ENCODE measurements at places on chromosomes 3 and 15.

- DNase-seq: no peak
Observed at GRCh38 chr3:9097495-9097894, 134.2 kb upstream of the RAD18 start.

DNA sequence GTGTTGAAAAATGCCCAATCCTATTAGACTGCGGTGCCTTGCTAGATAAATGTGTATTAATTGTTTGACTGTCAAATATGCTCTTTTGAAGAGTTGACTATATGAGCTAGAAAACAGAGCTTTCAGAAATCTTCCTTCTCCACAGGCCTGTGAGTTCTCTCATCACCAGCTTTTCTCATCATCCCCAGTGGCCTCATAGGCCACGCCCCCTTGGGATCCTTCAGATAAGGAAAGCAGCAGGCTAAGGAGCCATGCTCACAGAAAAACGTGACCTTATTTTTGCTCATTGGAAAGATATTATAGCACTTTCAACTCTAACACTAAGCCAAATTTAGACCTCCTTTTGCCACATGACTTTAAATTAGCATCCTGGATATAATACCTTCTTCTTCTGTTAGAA is 514.4 kb upstream of the ARRDC4 start:
- no peak for DNase-seq

- DNase-seq: no peak
Observed at GRCh38 chr3:29871087-29871486, 590.2 kb downstream of the RBMS3 start.

DNA sequence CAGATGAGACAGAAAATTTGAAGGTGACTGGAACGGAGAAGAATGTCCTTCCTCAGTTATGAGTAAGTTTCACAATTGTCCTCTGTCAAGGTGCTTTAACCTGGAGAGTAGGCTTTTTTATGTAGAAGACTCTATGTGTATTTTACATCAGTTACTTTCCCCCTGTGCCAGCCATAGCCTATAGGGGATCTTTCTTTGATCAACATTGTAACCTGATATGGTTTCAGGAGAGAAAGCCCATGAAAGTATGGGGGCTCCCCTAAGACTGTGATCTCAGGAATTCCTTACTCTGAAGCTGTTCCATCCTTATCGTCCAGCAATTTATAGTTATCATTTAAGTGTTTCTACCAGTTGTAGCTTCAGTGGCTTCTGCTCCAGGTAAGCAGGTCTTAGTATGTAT is 1076.3 kb upstream of the EPHA6 start:
- no peak for DNase-seq

DNA sequence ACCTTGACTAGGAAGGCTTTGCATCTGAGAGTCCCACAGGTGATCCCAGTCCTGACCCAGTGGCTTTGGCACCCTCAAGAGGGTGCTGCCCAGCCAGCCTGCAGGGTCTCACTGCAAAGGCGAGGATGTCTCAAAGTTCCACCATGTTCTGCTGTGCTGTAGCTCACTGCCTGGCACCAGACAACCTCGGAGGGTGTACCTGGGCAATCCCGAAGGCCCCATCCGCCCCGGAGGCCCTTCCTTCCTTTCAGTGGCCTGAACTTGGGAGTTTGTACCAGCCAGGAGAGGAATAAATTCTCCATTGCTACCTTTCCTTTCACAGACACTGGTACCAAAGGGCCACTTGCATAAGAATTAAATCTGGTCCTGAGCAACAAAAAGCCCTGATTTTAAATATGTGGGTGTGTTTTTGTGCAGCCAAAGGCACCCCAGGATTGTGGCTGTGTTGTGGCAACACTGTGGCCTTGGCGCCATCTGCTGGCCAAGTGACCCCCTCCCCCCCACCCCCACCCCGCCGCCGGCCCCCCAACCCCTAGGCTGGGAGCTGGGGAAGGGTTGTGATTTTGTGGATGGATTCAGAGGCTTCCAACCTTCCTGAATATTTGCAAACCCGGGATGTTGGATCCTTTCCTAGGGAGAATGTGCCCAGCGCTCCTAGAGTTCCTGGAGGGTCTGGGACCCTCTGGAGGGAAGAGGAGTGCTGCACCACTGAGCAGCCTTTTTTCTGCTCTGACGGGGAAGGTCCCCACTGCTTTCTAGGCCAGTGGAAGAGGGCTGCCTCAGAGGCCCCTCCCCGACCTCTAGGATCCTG is 9.7 kb upstream of the PTPN23 start:
- peak; percentile 30 for DNase-seq

DNA sequence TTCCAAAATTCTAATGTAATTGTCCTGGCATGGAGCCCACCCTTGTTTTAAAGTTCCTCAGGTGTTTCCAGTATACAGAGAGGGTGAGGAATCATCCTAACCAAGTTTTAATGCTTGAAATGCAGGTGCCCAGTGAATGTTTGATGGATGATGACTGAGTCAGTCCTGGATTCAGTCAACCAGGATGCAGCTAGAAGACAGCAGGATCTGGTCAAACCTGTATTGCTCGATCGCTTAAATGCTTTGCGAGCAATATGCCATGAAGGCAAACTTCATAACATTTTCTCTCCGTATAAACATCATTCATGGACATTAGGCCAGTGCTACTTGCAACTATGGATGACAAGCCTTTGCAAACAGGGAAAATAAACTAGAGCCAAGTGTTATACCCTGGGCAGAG is 591.2 kb downstream of the RSL24D1 start:
- no peak for DNase-seq

- DNase-seq: no peak
Observed at GRCh38 chr15:75428152-75428551, 23.3 kb downstream of the SIN3A start.

- DNase-seq: no peak
Observed at GRCh38 chr3:47496892-47497291, 16.6 kb downstream of the ELP6 start.

DNA sequence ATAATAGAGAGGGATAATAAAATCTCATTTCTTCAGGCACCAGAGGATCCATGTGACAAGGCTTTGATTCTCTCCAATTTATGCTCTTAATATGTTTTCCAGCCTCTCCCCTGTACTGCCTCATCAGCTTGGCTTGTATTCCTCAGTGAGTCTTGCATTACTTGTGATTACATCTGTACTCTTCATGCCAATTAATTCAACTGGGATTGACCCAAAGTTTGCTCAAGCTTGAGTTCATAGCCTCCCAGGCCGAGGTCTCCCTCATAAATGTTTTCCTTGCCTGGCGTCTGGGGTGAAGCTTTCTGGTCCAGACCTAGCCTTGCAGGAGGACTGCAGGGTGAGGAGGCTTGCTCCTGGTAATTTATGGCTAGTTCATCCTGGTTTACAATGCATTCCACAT is 146.9 kb downstream of the CHST2 start:
- DNase-seq: no peak

- DNase-seq: peak; percentile 22
Observed at GRCh38 chr3:183278479-183279088, 25.5 kb downstream of the B3GNT5 start.

DNA sequence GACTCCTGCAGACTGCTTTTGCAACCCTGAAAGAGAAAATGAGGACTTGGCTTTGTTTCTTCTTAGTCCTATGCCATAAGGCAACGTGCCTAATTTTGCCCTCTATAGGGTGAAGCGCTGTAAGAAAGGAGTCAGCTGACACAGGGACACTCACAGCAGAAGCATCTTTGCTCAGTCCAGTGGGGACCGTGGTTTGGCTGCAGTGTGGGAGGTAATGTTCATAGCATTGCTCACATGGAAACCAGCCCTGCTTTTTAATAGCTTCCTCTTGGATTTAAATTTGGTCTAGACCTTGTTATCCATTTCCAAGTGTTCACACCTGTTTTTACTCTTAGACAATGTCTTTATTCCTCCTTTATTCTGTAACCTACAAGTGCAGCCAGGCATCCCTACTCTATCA is 1032.1 kb downstream of the NTRK3 start:
- no peak for DNase-seq

GRCh38 chr15:37054336-37054735 is 46.0 kb downstream of the MEIS2 start:
- DNase-seq: no peak

- DNase-seq: no peak
Observed at GRCh38 chr15:57122080-57122840, 203.8 kb downstream of the TCF12 start.

DNA sequence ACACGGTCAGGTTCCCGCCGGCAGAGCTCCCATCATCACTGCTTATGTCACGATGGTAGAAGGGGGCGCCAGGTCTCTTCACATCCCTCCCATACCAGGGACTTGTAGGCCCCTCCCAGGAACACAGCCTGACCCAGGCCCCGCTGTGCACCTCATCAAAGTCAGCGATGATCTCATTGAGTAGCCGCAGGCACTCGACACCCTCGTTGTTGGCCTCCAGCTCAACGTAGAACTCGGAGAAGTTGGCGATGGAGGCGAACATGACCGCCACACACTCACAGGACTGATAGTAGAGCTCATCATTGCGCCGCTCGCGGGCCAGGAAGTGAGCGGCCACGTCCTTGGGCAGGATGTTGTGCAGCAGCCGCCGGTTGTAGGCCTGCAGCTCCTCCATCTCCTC is 89.2 kb downstream of the SEC22A start:
- no peak for DNase-seq

- DNase-seq: no peak
Observed at GRCh38 chr3:68817243-68817642, 115.1 kb downstream of the TAFA4 start.

DNA sequence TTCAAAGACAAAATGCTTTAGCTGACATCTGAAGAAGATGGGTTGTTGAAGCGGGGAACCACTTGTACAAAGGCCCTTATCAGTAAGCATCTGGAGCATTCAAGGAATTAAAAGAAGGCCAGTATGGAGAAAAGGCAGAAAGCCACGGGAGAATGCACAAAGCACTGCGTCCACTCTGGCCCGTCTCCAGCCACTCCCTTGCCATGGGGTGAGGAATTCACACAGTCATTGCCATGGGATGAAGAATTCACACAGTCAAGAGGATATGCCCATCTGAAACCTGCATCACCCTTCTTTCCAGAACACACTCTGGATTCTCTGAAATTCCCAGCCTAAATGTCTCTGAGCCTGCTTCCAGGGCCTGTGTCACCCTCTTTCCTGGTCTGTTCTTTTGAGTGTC is 26.7 kb upstream of the STAG1 start:
- peak; percentile 35 for DNase-seq

DNA sequence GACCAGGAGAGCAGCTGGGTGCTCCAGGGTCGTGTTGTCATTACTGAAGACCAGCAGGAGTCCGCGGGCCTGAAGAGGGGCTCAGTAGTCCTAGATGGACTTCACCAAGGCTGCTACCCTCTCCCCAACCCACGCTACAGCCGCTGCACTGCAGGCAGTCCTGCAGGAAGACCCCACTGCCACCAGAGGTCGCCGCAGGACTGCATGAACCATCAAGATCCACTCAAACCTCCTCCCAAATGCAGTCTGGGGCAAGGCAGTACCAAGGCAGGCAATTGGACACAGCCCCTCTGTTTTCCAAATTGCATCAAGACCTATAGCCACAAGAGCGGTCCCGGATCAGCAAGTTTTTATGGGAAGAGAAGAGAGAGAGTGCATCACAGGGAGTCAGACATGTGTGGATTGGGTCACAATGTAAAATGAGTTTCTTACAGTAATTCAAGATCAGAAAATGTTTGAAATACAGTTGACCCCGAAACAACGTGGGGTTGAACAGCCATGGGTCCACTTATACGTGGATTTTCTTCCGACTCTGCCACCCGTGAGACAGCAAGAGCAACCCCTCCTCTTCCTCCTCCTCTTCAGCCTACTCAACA is 46.7 kb downstream of the DZIP1L start:
- DNase-seq: peak; percentile 75

Data from A549 (cell line).